Sigmoid colon (tissue), 7 donors: ENCODE measurements at places on chromosomes 4 and X. TPM values are rescaled to one million over a fixed set of nuclear protein-coding genes. Genes with fewer than 3 reads are reported as not detected.

The GABRE gene
- 18.0 TPM for total RNA-seq

The FAM47A gene
- not detected for total RNA-seq

The TMSB15C gene
- 1.2 TPM for total RNA-seq

The MTTP gene
- total RNA-seq = 12.8 TPM

- DNase-seq = no peak
Measured at GRCh38 chr4:71469541-71469940, 130.7 kb downstream of the SLC4A4 start.

- DNase-seq = no peak
Measured at GRCh38 chrX:104270916-104271512, 16.3 kb upstream of the ESX1 start.
